Uterus (tissue), 4 donors: ENCODE measurements at places on chromosomes 12 and 14.

- no peak for DNase-seq
Observed at GRCh38 chr12:86697916-86698640, 441.9 kb upstream of the MGAT4C start.

- DNase-seq: no peak
Observed at GRCh38 chr14:58718226-58719205, 80.8 kb downstream of the DACT1 start.

DNA sequence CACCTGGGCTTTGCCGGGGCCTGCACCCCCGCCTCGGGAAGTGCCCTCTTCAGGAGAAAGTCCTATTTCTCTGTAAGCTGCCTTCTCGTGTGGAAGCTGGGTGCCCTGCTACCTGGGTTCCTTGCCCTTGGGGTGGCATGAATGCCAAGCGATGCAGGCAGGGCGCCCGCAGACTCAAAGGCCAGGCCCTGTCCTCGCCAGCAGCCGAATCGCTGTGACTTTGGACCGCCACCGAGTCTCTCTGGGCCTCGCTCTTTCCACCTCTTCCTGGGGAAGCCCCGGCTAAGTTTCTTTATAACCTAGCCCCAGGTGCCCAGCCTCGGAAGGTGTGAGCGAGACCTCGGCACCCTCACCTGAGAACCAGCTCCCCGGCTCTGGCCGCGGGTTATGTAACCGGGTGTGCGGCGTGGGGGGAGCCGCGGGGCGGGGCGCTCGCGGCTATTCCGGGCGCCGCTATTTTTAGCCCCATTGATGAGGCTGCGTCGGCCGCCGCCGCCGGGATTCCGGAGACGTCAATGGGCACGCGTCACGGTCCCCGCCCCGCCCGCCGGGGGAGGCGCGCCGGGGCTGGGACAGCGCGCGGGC is 14.6 kb upstream of the NR4A1 start:
- DNase-seq: peak; percentile 91

DNA sequence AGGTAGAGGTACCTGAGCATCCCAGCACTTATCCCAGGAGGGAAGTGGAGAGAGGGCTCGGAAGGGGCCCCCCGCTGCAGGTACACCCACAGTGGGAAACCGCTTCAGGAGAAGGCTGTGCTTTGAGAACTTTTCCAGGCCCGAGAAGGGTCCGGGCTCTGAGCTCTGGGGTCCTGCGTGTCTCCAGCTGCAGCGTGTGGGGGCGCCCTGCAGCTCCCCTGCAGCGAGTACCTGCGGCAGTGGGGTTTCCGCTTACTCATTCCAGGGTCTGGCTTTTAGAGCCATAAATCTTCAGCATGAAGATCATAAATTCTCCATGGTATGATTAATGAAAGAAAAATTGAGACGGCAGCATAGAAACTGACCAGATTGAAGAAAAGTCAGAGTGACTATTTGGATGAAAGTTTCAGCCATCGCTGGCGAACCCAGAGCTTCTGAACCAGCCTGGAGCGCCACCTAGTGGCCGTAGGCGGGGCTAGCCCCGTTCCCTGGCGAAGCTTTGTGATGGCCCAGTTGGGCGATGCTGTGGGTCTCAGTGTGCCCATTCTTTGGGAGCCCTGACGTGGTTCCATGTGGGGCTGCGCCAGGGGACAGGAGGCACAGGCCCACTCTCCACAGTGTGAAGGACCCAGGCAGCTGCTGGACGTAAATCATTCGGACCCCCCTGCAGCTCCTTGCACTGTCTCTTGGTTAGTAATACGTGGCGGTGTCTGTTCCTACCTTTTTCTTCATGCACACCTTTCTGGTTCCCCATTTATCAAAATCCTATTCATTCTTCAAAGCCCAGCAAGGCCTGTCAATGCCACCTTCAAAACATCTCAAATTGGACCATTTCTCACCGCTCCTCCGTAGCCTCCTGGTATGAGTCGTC is 198.2 kb downstream of the TSPAN9 start:
- peak; percentile 77 for DNase-seq

GRCh38 chr12:8698132-8698851 is 501 bp downstream of the RIMKLB start:
- peak; percentile 64 for DNase-seq

DNA sequence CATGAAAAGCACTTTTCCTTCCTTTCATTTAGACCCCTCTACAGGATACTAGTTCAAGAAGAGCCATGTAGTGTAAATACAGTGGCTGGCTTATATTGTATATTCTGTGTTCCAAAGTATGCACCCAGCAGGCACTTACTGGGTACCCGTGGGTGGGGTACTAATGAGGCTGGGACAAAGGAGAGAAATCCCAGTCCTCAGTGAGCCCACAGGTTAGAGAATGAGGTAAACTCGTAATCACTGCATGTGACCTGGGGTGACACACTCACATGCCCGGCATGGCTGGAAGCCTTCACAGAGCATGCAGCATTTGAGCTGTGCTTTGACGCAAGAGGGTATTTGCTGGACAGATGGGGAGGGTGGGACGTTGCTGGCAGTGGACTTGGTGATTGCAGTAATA is 17.1 kb downstream of the SLC24A4 start:
- no peak for DNase-seq

DNA sequence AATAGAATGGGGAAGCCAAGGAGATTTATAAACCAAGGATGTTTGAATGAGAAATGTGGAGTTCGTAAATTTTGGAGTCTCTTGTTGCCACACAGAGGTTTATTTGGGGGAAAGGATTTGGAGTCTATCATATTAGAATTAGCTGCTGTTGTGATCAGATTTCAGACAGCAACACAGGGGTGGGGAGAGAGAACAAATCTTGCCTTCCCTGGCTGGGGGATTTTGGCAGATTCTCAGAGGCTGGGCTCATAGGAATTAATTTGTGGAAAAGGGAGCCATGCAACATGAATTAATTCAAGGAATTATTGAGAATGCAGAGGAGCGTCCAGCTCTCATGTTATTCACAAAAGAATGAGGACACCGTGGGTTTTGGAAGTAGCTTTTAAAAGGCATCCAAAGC is 73.9 kb upstream of the PRMT8 start:
- no peak for DNase-seq

- DNase-seq: no peak
Observed at GRCh38 chr12:79873201-79873600, 61.7 kb downstream of the PPP1R12A start.

DNA sequence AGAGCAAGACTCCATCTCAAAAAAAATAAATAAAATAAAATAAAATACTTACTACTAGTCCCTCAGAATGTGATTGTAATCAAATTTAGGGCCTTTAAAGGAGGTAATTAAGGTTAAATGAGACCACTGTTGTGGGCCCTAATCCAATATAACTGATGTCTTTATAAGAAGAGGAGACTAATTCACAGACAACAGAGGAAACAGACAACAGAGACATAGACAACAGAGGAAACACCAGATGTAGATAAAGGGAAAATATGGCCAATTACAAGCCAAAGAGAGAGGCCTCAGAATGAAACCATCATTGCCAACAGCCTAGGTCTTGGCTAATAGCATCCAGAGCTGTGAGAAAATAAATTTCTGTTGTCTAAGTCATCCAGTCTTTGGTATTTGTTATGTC is 669.0 kb upstream of the FOXG1 start:
- DNase-seq: no peak

DNA sequence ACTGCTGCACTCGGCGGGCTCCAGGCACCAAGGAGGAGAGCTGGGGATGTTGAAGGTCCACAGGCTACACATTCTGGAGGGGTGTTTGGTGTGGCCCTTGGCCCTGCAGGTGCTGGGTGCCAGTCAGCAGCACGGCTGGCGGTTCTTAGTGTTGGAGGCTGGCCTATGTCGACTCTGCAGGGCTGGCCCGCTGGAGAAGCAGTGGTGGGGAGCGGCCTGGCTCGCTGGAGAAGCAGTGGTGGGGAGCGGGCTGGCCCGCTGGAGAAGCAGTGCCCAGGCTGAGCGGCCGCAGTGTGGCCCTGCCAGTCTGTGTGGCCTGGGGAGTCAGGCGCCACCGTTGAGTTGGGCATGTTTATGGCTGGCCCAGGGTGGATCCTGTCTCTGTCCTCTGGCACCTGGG is 27.3 kb downstream of the MTA1 start:
- no peak for DNase-seq

- peak; percentile 18 for DNase-seq
Observed at GRCh38 chr12:27331291-27331926, 1.2 kb upstream of the BMAL2 start.

DNA sequence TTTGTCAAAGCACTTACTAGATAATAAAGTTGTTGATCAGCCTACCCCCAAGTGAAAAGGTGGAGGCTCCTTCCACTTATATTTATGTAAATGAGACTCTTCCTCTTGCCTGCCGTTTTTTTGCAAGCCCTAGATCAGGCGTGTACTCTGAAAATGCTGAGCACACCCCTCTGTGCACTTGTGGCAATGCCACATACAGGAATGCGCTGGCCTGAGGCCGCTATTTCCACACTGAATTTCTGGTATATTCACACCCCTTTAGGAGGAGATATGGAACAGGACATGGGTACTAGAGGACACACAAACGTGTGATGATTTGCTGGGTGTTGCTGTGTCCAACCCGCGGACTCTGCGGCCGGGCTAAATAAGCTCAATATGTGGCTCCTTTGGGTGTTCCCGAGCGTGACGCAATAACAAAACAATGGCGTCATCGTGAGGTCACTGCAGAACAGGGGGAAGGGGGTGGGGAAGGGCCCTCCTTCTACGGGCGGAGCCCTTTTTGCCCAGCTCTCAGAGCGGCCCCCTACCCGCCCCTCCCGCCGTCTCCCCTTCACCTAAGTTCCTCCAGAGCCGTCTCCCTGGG is 554 bp upstream of the TSPAN31 start:
- peak; percentile 75 for DNase-seq

- no peak for DNase-seq
Observed at GRCh38 chr14:58356268-58356667, 39.5 kb upstream of the TOMM20L start.

DNA sequence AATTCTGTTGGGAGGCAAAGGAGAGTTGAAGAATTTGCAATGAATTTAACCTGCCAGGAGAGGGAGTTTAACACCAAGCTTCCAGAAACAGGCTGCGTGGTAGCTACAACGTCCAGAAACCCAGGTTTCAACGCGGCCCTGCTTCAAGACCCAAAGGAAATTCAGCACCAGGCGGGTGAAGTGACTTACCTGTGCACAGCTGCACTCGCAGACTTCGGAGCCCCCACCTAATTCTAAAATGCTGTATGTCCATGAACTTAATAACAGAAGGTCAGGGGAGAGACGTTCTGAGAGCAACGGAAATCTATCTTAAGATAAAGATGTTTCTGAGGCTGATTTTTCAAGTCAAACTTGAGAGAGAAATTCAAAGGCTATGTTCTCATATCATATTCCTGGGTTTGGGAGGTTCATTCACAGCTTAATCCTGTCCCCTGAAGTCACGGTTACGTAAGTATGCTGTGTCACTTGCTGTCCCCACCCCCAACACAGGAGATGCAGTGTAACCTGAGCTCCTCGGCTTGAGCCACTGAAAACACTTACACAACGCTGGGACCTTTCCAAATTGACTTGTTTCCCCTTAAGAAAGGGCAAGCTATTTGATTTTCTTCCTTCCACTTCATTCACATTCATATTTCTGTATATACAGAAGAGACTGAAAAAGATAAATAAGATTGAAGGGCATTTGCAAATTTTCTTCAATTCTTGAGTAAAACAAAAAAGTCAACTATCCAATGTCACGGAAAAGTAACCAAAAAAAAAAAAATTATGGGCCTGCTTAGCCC is 22.7 kb downstream of the CLIP1 start:
- DNase-seq: peak; percentile 75

- no peak for DNase-seq
Observed at GRCh38 chr12:96213869-96214268, 19.7 kb downstream of the ELK3 start.

DNA sequence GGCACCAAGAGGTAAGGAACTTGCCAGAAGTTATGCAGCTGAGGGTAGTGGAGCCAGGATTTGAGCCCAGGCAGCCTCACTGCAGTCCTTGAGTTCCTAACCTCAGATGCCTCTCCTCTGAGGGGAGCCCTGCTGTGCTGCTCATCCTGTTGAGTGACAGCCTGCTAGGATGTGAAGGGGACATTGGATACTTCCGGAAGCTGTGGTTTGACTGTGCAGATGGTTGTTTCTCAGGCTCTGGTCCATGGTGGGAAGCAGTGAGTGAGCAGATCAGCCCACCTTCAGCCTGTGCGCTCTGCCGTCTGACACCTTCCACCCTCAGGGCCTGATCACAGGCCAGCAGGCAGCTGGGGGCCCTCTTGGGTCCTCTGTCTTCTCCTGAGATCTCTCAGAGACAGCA is 253.2 kb downstream of the CACNA1C start:
- DNase-seq: no peak

GRCh38 chr12:98243190-98243589 is 272.2 kb upstream of the TMPO start:
- no peak for DNase-seq

- no peak for DNase-seq
Observed at GRCh38 chr12:2535583-2536204, 259.1 kb upstream of the FKBP4 start.

- DNase-seq: no peak
Observed at GRCh38 chr12:6181583-6182278, 18.5 kb upstream of the CD9 start.
